NCI-H1048 (cell line): ENCODE measurements at places on chromosomes 2 and 18.

- no peak for DNase-seq
Observed at GRCh38 chr2:197453914-197454398, 604 bp downstream of the COQ10B start.

GRCh38 chr2:136386046-136386445 is 268.1 kb upstream of the CXCR4 start:
- no peak for DNase-seq

DNA sequence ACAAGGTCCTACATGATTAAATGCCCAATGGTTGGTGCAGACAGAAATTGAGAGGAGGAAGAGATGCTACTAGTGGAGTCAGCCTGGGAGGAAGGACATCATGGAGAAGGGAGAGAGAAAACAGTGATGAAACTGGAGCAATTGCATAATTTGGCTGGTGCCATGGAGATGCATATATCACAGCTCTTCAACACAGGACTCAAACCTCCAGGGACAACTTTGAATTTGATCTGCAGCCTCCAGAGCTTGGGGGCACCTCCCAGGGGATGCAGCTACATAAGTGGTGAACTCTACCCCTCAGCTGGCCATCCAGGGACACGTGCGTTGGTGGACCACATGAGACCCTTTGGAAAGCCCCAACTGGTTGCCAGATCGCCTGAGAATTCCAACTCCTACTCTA is 80.4 kb downstream of the CTAGE1 start:
- no peak for DNase-seq

GRCh38 chr2:16613539-16614011 is 52.1 kb downstream of the CYRIA start:
- no peak for DNase-seq

GRCh38 chr2:26316041-26316440 is 29.9 kb upstream of the SELENOI start:
- no peak for DNase-seq

GRCh38 chr2:182558564-182558963 is 131.7 kb upstream of the PDE1A start:
- no peak for DNase-seq

DNA sequence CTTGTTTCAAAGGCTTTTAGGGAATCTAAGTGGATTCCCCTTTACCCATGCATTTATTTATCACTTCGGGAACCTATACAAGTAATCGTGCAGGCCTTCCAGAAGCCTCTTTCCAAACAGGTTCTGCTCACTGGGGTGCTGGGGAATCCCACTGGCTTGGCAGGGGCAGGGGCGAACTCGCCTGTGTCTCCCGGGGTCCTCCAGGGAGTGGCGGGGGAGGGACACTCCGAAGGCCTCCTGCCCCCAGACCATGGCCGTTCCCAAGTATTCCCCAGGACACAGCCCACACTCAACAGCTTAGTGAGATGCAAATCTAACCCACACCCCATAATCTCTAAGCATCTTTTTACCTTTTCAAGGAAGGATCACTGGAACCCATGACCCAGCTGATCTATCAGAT is 6.5 kb downstream of the DNMT3A start:
- no peak for DNase-seq

DNA sequence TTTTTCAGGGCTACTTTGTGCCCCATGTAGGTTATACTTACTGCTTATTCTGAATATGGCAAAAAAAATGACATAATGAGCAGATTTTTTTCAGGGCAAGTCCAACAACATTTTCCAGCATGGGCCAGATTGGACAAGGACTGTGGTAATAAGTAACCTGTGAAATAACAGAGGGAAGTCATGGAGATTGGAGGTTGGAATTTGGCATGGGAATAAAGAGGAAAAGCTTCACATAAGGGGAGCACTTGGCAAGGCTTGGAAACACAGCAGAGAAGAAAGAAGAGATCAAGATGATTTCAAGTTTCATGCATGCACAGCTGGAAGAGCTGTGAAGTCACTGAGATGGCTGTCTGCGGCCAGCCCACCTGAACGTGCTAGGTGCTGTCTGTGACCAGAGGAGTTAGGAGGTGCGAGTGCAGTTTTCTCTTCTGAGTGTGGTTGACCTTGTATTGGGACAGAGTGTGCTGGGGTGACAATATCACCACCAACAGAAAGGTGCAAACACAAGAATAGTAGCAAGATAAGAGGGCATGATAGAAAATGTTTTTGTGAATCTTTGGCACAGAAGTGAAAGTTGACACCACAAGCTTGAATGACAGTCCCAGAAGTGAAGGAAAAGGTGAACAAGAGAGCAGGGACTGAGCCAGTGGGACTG is 71.1 kb upstream of the DSC1 start:
- DNase-seq: no peak

DNA sequence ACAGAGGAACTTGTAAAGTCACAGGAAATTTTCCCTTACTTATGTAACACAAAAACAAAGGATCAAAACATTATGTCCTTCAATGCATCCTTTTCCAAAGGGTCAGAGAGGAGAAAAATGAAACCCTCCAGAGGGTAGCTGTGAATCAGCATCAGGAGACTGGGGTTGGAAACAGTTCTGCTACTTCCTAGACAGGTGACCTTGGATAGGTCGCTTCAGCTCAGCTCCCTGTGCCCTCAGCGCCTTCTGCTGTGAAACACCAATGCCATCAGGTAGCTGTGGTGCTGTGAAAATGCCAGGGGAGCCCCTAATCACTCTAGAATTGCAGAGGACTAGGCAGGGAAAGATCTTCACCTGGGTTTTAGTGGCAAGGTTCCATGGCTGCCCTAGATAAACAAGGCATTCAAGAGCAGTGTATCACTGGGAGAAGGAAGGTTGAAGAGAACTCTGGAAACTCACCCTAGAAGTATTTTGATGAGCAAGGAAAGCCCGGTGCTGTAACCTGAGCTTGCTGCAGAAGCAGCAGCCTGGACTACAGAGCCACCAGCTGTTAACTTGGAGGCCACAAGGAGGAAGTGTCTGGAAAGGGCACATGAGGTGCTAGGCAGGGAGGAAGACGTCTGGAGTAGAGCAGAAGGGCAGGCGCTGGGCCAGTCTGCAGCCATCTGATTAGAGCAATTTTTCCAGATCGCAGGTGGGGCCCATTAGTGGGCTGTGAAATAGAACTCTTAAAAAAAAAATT is 100.7 kb upstream of the MCFD2 start:
- DNase-seq: no peak

DNA sequence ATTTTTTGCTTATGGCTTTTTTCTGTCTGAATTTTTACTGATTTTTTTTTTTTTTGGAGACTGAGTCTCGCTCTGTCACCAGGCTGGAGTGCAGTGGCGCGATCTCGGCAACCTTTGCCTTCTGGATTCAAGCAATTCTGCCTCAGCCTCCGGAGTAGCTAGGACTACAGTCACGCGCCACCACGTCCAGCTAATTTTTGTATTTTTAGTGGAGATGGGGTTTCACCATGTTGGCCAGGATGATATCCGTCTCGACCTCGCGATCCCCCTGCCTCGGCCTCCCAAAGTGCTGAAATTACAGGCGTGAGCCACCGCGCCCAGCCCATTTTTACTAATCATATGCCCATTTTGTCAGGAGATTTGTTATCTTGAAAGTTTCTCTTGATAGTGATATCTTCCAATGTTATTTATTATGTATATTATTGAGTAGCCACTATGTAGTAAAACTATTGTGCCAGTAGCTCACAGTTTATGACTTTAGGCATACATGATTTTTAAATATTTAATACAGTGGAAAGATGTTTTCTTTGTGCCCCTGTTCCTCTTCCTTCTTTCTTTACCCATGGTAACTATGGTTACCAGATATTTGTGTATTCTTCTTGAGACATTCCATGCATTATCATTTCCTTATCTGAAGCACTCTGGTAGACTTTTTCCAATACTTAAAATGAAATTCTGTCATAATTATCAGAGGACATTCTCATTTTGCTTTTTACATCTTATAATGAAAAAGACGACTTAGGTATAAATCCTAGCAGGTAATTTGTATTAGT is 2.1 kb downstream of the HAT1 start:
- no peak for DNase-seq

- no peak for DNase-seq
Observed at GRCh38 chr2:9441556-9441955, 18.1 kb downstream of the CPSF3 start.

DNA sequence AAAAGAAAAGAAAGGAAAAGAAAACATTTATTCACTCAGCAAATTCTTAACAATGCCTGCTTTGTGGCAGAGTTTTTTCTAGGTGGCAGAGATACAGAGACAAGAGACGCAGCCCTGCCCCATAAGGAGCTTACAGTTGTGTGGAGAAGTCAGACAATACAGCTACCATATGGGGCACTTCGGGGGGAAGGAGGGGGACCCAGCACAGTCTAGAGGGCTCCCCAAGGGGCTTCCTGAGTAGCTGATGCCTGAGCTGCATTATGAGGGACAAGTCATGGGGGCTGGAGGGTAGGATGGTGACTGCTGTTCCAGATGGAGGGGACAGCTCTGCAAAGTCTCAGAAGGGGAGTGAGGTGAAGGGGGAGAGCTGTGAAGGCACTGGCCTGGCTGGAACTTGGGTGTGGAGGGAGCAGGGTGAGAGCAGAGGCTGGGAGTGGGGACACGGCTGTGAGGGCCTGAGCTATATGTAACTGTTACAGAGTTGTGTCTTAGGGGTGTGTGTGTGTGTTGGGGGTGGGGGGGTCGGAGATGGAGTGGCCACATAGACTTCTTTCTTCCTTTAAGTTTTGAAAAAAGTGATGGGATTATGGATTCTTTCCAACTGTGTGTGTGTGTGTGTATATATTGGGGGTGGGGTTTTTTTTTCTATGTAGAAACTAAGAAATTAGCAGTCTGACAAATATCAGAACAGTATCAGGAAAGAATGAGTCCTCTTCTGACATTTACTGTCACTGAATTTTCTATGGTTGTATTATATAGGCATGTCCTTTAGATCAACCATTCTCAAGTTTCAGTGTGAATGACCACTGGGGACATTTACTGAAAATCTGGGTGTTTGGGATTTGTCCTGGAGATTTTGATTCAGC is 66.0 kb upstream of the HAAO start:
- DNase-seq: no peak

DNA sequence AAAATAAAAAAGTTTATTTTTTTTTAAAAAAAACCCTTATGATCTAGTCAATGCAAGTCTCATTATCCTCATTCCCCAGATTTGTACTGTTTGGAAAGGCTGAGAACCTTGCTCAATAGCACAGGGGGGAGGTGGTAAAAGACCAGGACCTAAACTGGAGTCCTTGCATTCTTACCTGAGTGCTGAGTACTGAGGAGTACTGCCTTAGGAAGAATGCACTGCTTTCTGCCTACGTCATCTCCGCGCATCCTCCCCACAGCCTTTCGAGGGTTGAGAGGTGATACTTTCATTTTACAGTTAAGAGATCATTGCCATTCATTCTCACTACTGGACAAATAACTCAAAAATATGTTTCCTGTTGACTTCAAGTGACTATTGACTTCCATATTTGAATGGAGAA is 73.8 kb downstream of the MAP3K20 start:
- DNase-seq: no peak

- no peak for DNase-seq
Observed at GRCh38 chr2:161995553-161996016, 78.4 kb downstream of the DPP4 start.

DNA sequence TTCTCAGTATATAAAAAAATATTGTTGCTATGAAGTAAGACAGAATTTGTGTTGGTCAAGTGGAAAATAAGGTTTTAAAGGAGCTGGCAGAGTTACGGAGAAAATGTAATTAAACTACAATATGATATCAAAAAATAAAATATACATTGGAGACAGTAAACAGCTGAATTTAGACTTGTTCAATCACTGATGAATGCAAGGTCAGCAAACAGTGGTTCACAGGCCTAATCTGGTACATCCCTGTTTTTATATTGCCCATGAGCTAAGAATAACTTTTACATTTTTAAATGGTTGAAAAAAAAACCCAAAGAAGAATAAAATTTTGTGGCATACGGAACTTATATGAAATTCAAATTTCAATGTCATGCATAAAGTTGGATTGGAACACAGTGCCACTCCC is 131.0 kb upstream of the TRIB2 start:
- DNase-seq: no peak

DNA sequence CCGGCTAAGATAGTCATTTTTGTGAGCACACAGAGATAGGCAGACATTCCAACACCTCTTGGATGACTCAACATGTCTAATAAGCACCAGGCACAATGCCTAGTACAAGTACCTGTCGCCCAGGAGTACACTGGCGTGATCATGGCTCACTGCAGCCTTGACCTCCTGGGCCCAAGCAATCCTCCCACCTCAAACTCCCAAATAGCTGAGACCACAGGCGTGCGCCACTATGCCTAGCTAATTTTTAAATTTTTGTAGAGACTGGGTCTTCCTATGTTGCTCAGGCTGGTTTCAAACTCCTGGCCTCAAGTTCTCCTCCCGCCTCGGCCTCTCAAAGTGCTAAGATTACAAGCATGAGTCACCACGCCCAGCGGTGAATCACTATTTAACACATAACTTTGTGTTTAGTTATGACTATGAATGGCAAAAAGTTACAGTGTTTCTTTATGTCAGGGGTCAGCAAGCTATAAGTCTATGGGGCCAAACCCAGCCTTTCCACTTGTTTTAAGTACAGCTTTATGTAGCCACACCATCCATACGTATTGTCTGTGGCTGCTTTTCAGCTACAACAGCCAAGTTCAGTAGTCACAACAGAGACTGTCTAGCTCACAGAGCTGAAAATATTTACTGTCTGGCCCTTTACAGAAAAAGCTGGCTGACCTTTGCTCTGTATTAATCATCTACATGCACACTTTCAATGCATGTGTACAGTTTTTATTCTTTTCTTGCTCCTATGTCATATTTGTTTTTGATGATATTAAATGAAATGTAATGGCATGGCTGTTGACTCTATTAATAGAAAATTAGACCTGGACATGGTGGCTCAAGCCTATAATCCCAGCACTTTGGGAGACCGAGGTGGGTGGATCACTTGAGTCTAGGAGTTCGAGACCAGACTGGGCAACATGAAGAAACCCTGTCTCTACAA is 18.7 kb downstream of the ORC2 start:
- no peak for DNase-seq

GRCh38 chr2:105262651-105263091 is 21.1 kb downstream of the GPR45 start:
- DNase-seq: no peak

- DNase-seq: no peak
Observed at GRCh38 chr2:71901466-71901865, 246.2 kb downstream of the CYP26B1 start.

DNA sequence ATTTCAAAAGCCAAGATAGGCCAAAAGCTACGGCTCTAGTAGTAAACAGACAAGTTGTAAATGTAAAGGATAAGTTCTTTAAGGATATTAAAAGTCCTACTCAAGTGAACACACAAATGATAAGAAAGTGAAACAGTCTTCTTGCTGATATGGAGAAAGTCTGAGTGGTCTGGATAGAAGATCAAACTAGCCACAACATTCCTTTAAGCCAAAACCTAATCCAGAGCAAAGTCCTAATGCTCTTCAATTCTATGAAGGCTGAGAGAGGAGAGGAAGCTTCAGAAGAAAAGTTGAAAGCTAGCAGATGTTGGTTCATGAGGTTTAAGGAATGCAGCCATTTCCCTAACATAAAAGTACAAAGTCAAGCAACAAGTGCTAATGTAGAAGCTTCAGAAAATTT is 111.7 kb upstream of the ZEB2 start:
- DNase-seq: no peak

GRCh38 chr2:98127229-98127989 is 40.4 kb downstream of the VWA3B start:
- no peak for DNase-seq

GRCh38 chr2:32812316-32812715 is 134.4 kb upstream of the LTBP1 start:
- no peak for DNase-seq
